ENCODE measurements at places on chromosomes 2 and 18.

- DNase-seq, result no peak
These were observed 25.9 kb downstream of the ODC1 start for GRCh38 chr2:10422251-10422650.

DNA sequence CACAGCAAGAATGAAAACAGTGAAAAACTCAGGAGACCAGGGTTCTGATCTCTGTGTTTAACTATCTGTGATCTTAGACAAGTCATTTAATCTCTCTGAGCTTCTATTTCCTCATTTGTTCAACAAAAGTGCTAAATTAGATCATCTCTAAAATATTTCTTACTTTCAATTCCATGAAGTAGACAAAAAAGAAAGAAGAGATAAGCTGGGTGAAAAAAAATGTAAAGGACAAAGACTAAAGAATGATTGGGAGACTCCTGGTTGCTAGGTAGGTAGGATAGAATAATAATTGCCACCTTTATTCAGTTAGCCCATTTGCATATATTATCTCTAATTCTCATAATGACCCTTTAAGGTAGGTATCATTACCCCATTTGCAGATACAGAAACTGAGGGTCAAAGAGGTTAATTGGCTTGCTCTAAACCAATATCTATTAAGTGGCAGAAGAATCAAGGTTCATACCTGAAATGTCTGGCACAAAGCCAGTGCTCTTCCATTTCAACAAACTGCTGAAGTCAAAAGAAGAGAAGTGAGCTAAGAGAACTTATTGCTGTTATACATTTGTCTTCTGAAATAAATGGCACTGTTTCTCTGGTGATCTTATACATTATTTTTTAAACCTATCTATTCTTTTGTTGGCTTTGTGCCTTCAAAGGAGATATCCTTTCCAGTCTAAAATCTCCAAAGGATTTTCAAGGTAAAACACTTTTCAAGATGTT lies 141.7 kb downstream of the OTX1 start:
- no peak for DNase-seq

DNA sequence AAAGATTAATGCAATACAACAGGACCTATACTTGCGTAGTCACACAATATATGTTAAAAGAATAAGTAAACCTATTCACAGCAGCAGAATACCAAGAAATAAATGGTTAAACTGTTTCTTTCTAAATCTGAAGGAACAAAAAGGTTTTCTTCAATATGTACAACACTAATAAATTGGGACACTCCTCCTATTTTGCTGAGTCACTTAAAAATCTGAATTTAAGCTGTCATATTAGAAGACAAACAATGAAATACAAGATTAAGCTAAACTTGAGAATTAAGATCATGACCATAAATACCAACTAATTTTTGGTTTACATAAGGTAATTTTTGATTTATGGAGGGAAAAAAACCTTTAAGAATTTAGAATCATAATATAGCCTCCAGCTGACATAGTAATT lies 92.8 kb downstream of the ARHGEF33 start:
- DNase-seq, result no peak

DNA sequence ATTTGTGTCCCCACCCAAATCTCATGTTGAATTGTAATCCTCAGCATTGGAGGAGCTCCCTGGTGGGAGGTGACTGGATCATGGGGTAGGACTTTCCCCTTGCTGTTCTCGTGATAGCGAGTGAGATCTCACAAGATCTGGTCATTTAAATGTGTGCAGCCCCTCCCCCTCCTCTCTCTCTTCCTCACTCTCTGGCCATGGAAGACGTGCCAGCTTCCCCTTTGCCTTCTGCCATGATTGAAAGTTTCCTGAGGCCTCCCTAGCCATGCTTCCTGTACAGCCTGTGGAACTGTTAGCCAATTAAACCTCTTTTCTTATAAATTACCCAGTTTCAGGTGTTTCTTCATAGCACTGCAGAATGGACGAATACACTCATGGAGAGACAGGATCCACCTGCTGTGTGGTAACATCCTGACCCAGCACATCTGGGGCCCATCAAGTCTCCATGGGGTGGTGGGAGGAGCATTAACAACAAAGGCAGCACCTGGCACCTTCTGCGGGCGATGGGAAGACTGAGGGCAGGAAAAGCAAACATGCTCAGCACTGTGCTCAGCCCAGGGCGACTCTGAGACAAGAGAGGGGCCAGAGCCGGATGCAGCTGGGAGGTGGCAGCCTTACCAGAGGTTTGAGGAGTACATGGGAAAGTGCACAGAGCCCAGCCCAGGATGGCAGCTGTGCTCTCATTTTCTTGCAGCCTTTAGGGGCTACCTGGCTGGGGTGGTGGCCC lies 16.2 kb upstream of the ALPP start:
- no peak for DNase-seq

GRCh38 chr2:209424781-209425470 lies 1.1 kb downstream of the MAP2 start:
- no peak for DNase-seq

- DNase-seq, result no peak
These were observed 39.7 kb downstream of the SMAD7 start for GRCh38 chr18:48910972-48911545.

DNA sequence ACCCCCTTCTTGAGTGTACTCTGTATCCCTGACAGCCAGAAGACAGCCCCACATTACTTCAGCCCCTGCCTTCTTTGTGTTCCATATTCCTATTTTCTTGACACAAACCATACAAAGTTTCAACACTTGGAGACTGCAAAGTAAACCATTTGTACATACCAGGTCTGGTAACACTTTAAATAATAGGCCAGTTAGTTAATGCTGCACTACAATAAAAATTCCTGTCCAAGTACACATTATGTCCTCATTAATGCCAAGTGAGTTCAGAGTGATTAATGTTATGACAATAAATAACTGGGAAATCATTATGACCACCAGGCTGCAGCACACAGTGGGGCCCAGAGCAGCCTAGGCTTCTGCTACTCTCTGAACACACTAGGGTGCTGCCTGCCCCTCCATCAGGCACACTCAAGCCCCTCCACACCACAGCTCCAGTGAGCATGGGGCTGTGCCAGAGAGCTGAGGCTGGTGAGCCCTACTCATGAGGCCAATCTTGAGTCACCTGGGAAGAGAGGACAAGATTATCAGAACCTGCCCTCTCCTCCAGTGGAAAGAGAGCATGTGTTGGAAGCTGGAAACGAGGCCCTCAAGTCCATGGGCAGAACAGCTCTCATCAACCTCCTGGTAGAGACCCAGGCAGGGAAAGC lies 138.7 kb downstream of the TTC32 start:
- no peak for DNase-seq

GRCh38 chr2:201827621-201828020 lies 21.3 kb downstream of the CDK15 start:
- DNase-seq, result no peak

- DNase-seq, result no peak
These were observed 208.1 kb downstream of the VAPA start for GRCh38 chr18:10121786-10122515.

- no peak for DNase-seq
These were observed 87.0 kb downstream of the CCDC141 start for GRCh38 chr2:178962805-178963433.

GRCh38 chr18:76634564-76634963 lies 139.5 kb upstream of the ZNF516 start:
- no peak for DNase-seq

- DNase-seq, result peak; percentile 60
These were observed 536.9 kb downstream of the TMX3 start for GRCh38 chr18:68177807-68178702.

GRCh38 chr2:16641509-16641908 lies 24.1 kb downstream of the CYRIA start:
- DNase-seq, result no peak

GRCh38 chr2:28419443-28420270 lies 27.0 kb downstream of the FOSL2 start:
- DNase-seq, result no peak

- DNase-seq, result no peak
These were observed 5.8 kb upstream of the IKZF2 start for GRCh38 chr2:213157242-213157641.

DNA sequence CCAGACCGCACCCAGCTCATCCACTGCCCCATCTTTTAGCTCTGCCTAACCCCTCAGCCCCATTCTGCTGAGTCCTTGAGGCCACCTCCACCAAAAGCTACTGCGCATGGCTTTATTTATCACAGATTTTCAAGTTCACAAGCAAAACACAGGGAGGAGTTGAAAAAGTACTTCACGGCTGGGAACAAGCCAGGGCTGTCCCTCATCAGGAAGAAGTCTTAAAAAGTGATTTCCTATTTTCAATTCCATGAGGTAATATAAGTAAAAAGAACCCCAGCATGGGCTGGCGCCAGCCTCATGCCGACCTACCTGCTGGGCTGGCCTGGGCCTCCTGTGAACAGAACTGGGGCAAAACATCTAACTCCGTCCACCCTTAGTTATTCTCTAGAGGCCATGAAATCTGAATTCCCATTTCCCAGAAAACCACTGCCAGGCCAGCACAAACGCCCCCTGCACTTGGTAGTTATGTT lies 69.0 kb downstream of the POLR1A start:
- DNase-seq, result no peak

- DNase-seq, result no peak
These were observed 845 bp downstream of the EML4 start for GRCh38 chr2:42169874-42170521.

GRCh38 chr2:47221039-47221438 lies 65.9 kb upstream of the STPG4 start:
- DNase-seq, result no peak

GRCh38 chr2:239496700-239497099 lies 95.9 kb upstream of the HDAC4 start:
- no peak for DNase-seq

- no peak for DNase-seq
These were observed 83.0 kb downstream of the STPG4 start for GRCh38 chr2:47072018-47072691.

DNA sequence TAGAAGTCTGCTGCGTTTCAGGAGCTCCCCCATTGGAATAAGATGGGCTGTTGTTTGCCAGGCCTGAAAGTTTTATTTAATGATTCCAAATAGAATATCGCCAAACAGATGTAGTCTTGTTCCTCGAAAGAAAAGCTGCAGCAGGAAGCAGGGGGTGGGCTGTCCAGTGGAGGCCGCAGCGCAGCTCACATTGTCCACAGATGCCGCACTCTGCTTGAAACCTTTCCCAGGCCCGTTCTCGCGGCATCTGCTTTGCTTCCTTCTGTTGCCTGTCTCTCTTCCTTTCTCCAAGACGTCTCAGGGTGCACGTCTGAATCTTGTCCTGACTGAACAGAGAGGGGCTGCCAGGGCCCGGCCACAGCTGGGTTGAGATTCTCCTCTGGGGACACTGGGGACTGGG lies 12.4 kb upstream of the IGFBP2 start:
- DNase-seq, result no peak

DNA sequence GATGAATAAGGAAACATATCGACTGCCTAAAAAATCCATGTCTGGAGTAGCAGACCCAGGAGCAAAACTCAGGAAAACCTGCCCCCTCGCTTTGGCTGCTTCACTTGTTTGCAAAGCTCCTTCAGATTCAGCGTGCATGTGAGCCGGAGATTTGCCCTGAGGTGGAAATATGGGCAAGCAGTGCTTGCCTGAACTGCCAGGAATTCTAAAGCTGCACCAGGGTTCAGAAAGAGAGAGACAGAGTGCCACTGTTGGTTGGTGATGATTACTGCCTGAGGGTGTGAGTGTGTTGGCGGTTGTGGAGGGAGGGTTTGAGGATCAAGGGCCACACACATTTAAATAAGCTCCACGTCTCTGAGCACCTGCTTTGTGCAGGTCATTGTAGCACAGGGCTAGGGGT lies 139.6 kb upstream of the RGPD4 start:
- no peak for DNase-seq
